ENCODE measurements at places on chromosomes 4 and X.

DNA sequence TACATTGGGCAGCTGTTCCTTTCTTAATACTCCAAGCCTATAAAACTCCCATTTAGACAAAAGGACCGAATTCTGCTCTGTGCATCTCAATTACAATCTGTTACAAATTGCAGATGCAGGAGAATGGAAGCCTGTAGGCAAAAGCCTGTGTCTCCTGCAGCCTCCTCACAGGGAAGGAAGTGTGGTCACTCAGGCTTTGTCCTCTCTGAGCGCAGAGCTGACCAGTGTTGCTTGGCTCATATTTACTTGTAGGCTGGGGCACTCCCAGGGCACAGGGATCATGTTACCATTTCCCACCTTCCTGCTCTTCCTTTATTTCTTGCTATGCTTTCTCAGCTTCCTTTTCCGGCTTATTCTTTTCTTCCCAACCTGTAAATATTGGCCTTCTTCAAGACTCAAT is 15.7 kb downstream of the SUPT20HL2 start:
- DNase-seq = no peak

GRCh38 chr4:2574009-2574408 is 37.6 kb downstream of the FAM193A start:
- no peak for DNase-seq

DNA sequence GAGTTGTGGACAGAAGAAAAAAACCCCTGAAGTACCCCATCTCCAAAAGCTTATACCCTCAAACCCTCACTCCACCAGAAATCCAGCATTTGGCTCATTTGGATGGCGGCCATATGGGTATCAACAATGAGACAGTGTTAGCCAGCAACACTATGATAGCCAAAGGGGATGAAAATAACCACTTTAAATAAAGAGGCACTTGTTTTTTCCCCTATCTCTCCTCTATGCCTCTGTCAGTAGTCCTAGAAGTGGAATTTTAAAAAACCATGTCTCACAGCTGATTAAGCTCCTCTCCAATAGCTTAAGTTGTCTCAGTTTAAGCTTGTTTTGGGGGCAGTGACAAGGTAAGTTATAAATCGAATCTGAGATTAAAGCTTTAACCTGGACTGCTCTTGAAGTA is 124.0 kb downstream of the MOSPD2 start:
- no peak for DNase-seq

DNA sequence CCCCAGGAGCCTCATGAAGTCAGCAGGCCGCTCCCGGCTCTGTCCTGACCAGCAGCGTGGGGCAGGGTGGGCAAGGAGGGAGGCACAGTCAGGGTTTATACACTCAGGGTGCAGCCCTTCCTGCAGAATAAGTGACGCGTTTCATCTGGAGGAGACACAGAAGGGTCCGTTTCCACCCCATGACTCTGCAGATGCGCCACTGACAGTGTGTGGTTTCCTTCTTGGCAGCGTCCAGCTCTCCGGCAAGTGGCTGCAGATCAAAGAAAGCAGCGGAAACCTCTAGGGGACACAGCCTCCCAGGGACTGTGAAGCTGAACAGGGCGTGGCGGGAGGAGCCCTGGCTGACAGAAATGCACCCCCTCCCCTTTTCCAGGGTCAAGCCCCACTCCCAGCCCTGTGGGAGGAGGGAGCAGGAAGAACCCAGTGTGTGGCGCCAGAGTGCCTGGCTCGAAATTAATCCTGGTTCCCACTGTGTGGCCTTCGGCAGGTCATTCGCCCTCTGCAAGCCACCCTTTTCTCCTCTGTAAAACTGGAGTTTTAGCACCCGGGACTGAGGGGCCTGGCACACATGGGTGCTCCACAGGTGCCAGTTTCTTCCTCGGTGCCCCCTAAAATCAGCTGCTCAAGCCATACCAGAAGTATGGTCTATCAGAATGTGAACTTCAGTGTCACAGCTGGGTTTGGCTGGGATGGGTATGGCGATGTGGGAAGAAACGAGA is 17.3 kb upstream of the TBC1D14 start:
- DNase-seq = no peak

DNA sequence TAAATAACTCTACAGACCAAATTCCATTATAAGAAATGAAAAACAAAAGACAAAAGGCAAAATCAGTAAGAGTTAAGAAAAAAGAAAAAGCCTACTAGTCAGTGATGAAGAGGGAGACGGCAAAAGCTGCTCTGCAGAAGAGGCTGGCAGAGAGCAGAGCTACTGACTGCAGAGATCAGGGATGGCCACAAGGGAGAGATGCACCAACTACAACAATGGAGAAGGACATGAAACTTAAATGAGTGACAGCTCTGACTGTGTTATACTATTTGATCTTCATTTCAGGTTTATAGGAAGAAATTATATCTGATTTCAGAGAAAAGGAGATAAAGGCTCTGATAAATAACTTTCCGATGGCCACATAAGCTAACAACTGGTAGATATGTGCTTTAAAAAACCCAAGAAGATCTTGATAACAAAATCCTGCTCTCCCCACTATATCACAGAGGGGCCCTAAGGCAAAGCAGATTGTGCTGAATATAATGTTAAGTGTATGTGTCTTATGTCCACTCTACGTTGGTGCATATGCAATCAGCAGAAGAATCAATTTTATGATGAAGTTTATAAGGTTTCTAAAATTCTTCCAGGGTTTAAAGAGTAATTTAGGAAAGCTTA is 58.4 kb upstream of the COX18 start:
- DNase-seq = no peak

DNA sequence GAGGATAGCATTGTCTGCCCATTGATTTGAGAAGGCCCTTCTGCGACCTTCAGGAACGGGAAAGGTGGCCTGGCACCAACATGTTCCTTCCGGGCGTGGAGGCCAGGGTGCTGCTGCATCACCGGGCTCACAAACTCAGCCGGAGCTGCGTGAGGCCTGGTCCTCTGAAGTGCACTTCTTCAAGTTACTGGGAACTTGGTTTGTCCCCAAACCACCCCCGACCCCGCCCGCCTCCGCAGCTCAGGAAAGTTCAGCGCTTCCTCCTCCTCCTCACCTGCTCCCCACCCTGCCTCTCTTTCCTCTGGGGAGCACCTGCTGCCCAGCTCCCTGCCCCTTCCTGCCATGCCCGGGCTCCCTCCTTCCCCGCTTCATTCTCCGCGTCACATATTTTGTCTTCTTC is 116.0 kb upstream of the LRPAP1 start:
- no peak for DNase-seq

GRCh38 chrX:675279-675954 is 44.8 kb downstream of the SHOX start:
- no peak for DNase-seq

DNA sequence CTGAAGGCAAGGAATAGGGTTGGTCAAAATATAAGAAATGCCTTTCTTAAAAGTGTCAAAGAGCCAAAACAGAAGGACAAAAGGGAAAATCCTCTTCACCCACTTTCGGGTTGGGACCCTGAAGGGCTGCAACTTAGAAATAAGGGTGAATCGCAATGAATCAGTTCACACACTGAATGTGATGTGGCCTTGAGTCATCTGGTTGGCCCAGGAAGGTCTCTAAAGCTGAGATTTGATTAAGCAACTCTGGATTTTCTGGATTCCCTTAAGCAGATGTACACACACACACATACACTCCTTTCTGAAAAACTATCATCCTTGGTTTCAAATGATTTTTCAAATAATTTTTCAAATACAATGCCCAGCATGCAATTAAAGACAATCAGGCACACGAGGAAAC is 13.1 kb downstream of the TAB3 start:
- no peak for DNase-seq

DNA sequence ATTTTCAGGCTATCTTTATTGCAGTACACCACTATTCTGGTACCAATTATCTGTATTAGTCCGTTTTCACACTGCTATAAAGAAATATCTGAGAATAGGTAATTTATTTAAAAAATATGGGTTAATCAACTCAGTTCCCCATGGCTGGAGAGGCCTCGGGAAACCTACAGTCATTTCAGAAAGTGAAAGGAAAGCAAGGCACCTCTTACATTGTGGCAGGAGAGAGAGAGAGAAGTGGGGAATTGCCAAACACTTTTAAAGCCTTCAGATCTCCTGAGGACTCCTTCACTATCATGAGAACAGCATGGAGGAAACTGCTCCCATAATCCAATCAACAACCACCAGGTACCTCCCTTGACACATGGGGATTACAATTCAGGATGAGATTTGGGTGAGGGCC is 54.7 kb downstream of the AMER1 start:
- DNase-seq = no peak

DNA sequence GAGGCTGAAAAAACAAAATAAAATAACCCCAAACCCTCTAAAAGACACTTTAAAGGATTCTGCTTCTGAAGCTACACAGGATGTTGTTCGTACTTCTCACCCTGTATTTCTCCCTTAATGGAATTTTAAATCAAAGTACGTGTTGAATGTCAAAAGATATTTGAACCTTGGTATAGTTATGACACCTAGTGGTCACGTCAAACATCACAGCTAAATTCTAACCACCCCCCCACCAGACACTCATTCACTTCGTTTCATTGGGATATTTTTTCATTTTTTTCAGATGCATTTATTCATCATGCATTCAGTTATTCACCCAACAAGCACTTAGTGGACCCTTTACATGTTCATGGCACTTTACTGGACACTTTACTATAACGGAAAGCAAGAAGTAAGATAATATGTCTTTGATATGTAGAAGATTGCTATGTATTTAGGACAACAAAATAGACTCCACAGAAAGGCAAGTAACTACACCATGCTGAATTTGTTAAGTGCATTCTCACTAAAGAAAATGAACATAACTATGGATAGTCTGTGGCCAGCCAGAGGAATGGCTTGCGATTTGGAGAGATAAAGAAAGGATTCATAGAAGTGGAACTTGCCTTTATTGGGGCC is 62.5 kb upstream of the GPR174 start:
- DNase-seq = no peak

- DNase-seq = no peak
Measured at GRCh38 chr4:38740303-38740702, 42.5 kb downstream of the TLR10 start.

DNA sequence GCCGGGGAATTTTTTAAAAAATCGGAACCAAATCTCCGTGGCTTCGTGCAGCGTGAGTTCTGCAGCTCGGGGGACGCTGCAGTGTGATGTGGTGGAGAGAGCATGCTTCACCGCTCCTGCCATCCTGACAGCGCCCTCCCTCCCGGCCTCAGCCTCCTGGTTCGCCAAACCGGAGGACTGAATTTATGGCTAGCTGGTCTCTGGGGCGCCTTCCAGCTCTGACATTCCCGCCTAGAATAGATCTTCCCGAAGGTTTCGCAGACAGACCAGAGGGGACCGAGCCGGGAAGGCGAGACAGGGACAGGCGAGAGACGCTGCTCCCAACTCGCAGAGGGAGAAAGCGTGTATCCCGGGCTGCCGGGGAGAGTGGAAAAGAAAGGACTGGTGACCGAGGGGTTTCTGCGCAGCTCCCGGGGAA is 25.9 kb downstream of the HOPX start:
- DNase-seq = no peak

- DNase-seq = no peak
Measured at GRCh38 chrX:27600686-27601085, 10.5 kb downstream of the DCAF8L2 start.

DNA sequence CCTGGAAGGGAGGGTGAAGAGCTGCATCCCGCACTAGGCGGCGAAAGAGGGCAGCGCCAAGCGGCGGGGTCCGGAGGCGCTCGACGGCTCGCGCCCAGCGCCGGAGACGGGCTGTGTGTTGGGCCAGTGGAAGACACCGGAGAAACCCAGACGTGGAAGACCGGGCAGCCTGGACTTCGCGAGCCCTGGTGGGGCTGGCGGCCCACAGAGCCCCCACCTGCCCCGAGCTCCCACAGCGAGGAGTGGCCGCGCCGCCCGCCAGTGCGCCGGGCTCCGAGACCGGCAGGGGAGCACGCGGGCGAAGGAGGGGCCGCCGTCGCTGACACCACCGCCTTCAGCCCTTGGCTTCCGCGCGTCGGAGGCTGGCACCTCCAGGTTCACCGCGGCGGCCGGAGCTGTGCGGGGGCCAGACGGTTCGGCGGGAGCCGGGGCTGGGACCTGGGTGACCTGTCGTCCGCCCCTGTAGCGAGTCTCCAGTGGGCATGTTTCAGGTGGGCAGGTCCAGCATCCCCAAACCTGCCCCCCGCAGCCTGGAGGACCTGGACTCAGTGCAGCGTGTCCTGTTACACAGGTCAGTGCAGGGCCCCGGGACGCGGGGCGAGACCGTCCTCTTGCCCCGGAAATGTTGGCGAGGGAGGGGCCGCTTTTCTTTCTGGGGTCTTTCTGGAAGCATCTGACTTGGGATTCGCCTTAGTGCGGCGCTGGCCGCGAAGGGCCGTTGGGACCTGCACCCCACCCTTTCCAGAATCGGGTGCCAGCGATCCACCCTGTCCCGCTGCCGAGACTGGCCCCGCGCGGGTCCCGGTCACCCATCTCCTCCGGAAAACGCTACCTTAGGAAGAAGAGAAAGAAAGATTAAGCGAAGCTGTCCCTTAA is 9.6 kb upstream of the INTU start:
- no peak for DNase-seq

GRCh38 chrX:147803948-147804347 is 107.8 kb upstream of the FMR1 start:
- no peak for DNase-seq

DNA sequence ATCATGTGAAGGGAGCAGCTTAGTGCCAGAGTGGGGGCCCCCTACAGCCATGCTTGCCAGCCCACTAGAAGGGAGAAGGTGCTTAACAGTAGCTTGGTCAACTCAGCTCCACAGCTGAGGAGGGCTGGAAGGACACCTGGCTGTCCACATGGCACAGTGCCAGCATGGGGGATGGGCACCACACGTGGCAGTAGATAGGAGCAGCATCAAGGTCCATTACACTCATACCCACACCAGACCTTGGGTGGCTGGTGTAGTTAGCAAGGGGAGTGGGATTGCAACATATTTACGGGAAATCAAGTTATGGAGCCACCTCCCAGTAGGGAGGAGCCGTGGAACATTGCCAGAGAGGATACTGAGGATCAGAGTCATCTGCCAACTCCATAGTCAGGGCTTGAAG is 37.9 kb upstream of the SLC4A4 start:
- DNase-seq = no peak

- no peak for DNase-seq
Measured at GRCh38 chr4:183146478-183146877, 47.4 kb downstream of the WWC2 start.

- no peak for DNase-seq
Measured at GRCh38 chr4:151664289-151664688, 96.5 kb downstream of the GATB start.

- no peak for DNase-seq
Measured at GRCh38 chrX:133921764-133922389, 63.5 kb downstream of the GPC3 start.

DNA sequence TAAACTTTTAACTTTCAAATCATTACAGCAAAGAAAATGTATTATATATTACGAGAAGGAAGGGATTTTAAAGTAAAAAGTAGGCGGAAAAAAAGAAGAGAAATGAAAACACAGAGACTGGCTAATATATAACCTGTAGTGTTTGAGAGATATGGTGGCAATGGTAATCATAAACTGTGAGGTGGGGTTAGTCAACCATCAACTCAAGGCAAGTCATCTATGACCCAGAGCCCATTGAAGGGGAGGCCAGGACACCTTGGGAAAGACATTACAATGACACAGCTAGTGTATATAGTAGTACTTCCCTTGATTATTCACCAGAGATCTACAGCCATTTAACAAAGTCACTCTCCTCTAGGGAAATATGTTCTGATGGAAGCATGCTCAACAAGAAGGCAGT is 423.9 kb upstream of the PITX2 start:
- no peak for DNase-seq
